ENCODE measurements at places on chromosomes 5 and 9. TPM values are rescaled to one million over a fixed set of nuclear protein-coding genes. Genes with fewer than 3 reads are reported as not detected.

DNA sequence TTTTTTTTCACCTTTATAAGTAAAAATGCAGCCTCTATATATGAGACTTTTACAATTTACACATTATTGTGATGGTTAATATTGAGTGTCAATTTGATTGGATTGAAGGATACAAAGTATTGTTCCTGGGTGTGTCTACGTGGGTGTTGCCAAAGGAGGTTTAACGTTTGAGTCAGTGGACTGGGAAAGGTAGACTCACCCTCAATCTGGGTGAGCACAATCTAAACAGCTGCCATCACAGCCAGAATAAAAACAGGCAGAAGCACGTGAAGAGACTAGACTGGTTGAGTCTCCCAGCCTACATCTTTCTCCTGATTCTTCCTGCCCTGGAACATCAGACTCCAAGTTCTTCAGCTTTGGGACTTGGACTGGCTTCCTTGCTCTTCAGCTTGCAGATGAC, 132.8 kb upstream of the DPYSL3 start:
- DNase-seq = no peak

GRCh38 chr9:81146684-81147337, 542.5 kb downstream of the TLE1 start:
- peak; percentile 37 for DNase-seq

DNA sequence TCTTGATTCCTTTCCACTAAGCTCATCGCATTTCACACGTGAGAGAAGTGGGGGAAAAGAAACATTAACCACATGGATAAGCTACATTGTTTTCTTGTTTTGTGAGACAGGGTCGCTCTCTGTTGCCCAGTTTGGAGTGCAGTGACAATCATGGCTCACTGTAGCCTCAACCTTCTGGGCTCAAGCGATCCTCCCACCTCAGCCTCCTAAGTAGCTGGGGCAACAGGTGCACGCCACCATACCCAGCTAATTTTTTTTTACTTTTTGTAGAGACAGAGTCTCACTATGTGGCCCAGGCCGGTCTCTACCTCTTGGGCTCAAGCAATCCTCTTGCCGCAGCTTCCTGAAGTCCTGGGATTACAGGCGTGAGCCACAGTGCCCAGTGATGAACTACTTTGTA, 2.8 kb downstream of the OTULIN start:
- no peak for DNase-seq

- DNase-seq = peak; percentile 61
Measured at GRCh38 chr9:73023025-73023541, 70.2 kb upstream of the ALDH1A1 start.

HNRNPK gene
- total RNA-seq = 646 TPM

DNA sequence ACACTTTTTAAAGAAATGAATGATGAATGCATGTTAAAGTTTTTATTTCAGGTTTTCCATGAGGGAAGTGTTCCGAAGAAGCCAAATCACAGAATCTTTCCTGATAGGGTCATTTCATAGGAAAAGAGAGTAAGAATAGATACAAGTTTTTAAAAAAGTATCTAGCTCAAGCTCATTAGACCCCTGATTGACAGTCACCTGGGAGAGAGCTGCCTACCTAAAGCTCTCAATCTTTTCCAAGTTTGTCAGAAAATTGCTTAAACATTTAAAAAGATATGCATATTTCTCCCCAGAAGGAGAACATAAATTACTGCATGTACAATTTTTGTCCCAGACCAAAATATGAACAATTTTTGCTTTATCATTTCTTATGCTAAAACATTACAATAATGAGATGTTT, 47.9 kb upstream of the CHSY3 start:
- DNase-seq = no peak

CCNJL gene
- total RNA-seq = 2.3 TPM

GRCh38 chr9:9117866-9118265, 1318.3 kb upstream of the DMAC1 start:
- no peak for DNase-seq

Data from RPMI7951 (cell line).